Stimulated activated CD8-positive, alpha-beta memory T cell treated with anti-CD3 and anti-CD28 coated beads, Interleukin-7, amount 100 ng/mL, for 1 hour (primary cell): ENCODE measurements at places on chromosomes 3 and 15.

DNA sequence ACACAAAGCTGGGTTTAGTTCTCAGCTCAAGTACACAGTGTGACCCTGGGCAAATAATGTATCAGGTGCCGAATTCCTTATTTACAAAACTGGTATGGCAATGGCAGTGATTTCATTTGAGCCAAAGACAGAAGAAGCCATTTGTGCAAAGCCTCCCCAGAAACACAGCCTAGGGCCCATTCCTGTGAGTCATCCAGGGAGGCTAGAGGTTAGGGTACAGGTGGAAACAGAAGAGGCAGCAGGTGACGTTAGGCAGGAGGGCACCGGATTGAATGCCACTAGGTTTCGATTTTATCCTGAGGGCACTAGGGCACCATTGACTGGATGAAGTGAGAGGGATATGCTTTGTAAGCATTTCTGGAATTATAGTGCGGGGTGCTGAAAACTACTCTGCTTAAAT, 766.9 kb upstream of the NR2F2 start:
- no peak for DNase-seq

DNA sequence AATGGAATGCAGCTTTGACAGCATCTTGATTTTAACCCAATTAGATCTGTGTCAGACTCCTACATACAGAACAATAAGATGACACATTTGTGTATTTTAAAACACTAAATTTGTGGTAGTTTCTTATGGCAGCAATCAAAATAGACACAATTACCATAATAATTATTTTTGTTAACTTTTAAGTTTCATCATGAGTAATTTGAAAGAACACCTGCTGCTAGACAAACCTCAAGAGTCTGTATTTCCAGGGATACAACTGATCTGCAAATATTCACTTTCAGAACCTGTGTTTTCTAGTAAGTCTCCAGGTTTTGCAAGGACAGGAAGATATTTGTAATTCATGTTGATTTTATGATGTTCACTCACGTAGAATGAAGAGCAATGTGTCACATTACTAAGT, 736.8 kb downstream of the DIPK2A start:
- DNase-seq = no peak

GRCh38 chr3:124582196-124582595, 148.1 kb upstream of the UMPS start:
- DNase-seq = no peak

- DNase-seq = no peak
Measured at GRCh38 chr3:181935915-181936314, 224.2 kb downstream of the SOX2 start.

DNA sequence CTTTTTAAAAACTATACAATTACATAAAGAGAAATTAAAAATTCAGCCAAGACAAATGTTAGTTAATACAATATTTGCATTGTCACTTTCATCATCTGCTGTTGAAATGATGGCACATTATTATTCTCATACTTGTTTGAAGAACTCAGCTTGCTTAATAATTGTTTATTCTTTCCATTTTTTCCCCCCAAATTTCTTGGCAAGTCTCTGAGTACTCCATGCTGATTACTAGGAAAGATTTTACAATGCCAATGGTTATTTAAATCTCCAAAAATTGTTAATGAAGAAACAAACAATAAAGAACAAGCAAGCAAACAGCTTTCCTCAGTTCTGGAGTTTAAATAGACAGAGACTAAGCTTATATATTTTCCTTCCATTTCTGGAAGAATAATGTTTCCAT, 15.1 kb upstream of the STXBP5L start:
- DNase-seq = no peak

DNA sequence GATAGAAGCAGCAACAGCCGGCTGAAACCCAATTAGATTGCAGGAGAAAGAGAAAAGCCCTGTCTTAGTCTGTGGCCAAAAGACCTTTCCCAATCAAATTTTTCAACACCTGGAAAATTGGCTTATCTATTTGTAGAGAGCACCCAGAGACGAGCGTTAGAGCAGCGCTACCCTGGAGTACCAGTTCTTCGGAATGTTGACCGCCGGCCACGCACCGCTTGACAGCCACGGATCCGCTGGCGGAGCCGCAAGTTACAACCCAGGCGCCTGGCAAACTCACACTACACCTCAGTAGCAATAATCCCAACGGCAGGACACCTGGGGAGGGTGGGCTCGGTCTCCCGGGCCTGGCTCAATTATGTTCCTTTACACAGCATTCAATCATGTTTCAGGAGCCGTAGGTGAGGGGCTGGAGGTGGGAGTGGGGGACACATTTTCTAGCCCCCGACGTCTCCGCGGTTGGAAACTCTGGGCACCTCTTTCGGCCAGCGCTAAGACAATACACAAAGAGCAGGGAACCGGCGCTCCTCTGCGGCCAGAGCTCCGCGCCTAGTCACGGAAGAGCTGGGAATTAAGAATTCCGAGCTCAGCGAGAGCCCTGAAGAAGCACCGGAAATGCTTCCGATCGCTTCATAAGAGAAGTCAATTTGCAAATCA, 1.2 kb downstream of the MB21D2 start:
- DNase-seq = no peak

- DNase-seq = no peak
Measured at GRCh38 chr3:45915059-45915439, 28.2 kb upstream of the CXCR6 start.

GRCh38 chr3:189563853-189564563, 67.2 kb upstream of the TP63 start:
- no peak for DNase-seq

DNA sequence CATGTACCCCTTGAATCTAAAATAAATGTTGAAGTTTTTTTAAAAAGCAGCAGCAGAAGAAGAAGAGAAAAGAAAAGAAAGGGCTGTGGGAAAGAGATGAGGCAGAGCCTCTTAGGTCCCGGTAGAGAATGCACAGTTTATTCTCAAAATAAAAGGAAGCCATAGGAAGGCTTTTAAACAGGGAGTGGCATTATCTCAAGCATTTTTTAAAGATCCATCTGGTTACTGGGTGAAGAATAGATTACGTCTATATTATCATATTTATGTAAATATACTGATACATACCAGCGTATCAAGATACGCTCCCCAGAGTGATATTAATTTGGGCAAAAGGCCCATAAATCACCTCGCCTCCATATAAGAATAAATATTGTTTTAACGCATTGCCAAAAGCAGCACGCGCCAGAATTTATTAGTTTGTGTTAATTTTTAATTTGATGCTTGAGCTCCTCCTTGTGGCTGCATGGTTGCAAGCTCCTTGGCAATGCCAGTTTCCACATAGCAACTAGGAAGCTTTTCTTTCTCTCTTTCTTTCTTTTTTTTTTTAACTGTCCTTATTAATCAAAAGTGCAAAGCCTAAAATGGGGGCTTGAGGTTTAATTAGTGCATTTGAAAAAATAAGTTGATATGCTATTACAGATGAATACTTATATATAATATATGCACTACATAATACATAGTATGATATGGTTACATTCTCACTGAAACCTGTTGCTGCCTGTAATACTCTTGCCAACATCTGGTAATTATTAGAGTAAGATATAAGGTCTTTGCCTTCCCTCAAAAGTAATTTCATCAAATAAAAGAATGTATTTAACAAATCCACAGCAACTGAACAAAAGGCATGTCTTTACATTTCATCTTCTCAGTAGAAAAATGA, 242.8 kb upstream of the UBE2E2 start:
- DNase-seq = no peak

- no peak for DNase-seq
Measured at GRCh38 chr3:51687431-51688205, 16.6 kb downstream of the TEX264 start.
